Kidney glomerular epithelial cell (primary cell): ENCODE measurements at places on chromosomes 16 and 17.

DNA sequence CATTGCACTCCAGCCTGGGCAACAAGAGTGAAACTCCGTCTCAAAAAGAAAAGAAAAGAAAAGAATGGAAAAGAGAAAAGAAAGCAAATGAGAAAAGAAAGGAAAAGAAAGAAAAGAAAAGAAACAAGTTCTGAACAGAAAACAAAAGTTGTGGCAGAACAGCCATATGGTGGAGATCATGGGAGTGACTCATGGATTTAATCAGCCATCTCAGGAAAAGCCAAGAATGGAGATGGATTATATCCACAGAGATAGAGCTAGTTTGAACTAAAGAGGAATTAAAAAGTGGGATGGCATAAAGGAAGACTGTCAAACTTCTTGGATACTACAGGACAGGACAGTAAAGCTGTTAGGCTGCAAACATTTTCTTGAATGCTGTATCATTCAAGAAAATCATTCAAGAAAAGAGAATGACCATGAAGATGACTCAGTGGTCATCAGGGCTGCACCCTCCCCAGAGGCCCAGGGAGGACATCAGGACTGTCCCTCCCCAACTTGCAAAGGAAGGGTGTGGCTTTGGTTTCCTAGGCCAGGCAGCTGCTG is 120.6 kb downstream of the USP22 start:
- DNase-seq: peak; percentile 47

DNA sequence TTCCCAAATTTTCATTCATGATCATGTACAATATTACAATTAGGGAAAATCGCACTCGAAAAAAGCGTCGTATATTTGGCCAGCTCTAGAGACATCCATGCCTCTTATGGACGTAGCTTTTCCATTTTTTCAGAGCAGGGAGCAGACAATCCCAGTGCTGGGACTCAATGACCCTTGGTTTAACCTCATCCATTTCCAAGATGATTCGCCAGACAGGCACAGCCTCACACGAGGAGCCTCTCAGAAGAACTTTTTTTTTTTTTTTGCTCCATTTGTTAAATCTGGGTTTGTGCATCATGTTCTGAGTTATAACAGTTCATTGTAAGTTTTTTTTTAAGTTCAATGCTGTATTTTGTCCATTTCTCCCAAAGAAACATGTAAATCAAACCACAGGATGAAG is 92.1 kb downstream of the ZDHHC7 start:
- DNase-seq: no peak

- DNase-seq: no peak
These were observed 6.1 kb downstream of the DRC3 start for GRCh38 chr17:17978481-17979424.

- DNase-seq: no peak
These were observed 490.3 kb downstream of the MAF start for GRCh38 chr16:79110242-79110641.

DNA sequence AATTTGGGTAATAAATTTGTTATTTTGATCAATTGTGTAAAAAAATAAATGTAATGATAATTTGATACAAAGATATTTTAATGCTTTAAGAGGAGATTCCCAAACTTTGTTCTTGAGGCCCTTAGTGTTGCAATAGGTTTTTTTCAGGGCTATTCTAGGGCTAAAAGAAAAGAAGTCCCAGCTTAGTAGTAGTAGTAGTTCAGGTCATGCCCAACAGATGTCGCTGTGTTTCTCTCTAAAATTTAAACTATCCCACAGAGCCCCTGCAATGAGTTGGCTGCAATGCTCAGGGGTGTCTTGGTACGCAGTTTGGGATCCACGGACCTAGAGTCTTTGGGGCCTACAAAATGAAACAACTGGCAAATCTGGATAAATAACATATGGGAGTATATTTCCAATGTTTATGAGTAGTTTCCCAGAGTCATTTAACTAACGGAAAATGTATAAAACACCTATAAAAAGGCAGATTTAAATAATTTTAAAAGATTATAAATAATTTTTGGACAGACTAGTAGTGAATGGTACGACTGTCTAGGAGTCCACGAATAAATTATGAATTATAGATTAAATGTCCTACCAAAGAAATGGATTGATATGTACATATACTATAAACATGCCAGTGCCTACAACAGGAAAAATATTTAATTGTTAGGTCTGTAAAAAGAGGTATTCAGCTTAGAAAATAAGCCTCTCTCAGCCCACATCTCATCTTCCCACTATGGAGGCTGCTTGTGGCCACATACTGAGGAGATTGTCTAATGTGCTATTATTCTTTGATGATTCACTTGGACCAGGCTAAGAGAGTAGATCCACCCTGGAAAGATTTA is 228.5 kb upstream of the PMFBP1 start:
- DNase-seq: peak; percentile 68

DNA sequence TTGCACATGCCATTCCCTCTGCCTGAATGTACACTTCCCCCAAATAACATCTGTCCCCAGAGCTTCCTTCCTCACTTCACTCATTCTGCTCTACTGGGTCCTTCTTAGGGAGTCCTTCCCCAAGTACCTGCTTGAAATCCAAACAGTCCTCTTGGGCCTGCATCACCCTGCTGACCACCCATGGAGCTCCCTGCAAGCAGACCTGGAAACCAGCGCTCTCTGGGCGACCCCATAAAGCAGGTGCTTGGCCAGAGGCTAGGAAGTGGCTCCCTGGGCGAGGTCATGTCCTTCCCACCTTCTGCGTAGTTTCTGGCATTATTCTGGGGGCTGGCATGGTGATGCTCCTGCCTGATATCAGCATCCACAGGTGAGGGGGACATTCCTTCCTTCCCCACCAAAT is 12.2 kb upstream of the NTN1 start:
- no peak for DNase-seq

DNA sequence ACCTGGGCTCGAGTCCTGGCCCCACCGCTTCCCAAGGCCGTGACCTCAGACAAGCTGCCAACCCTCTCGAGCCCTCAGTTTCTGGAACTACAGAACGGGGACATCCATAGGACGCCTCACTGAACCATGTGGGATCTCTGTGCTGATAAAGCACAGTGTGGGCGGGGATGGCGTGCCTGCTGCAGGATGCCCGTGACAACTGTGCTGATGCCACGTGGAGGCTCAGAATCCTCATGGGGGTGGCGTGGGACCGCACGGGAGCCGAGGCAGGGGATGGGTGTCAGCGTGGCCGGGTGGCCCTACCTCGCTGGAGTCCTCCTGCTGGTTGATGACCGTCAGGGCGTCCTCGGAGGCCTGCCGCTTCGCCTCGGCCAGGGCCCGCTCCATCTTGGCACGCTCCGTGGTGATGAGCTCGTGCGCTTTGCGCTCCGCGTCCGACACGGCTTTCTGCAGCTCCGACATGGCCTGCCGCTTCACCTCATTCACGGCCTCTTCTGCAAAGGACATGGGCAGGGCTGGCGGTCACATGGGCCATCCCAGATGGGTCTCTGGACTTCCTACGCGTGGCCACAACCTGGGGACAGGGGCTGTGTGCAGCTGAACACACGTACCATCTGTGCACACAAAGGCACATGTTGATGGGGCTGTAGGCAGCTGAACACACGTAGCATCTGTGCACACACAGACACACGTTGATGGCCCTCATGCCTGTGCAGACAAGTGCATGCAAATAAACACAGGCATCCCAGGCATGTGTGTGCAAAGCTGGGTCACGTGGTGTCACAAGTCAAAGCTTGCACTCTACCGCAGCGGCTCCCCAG is 12.7 kb upstream of the PABPN1L start:
- DNase-seq: no peak

- no peak for DNase-seq
These were observed 1.2 kb downstream of the USP7 start for GRCh38 chr16:8962393-8963009.

GRCh38 chr16:50498431-50499155 is 49.6 kb upstream of the NKD1 start:
- DNase-seq: no peak

GRCh38 chr17:75839942-75840798 is 4.0 kb downstream of the UNC13D start:
- DNase-seq: no peak

GRCh38 chr16:66116163-66117002 is 250.1 kb upstream of the CDH5 start:
- DNase-seq: no peak

GRCh38 chr17:65556910-65557348 is 4.5 kb downstream of the AXIN2 start:
- no peak for DNase-seq

GRCh38 chr17:28854457-28855335 is at the start of gene ERAL1:
TSS of gene ERAL1 (plus strand) at chr17:28855016. CDS start at chr17:28855035, 19 bp downstream.
- DNase-seq: peak; percentile 86

GRCh38 chr17:41563607-41564170 is 8.2 kb downstream of the KRT9 start:
- DNase-seq: no peak

- no peak for DNase-seq
These were observed 22.2 kb downstream of the LASP1 start for GRCh38 chr17:38892083-38892482.

GRCh38 chr17:44352828-44353671 is 7.9 kb downstream of the GRN start:
- no peak for DNase-seq

DNA sequence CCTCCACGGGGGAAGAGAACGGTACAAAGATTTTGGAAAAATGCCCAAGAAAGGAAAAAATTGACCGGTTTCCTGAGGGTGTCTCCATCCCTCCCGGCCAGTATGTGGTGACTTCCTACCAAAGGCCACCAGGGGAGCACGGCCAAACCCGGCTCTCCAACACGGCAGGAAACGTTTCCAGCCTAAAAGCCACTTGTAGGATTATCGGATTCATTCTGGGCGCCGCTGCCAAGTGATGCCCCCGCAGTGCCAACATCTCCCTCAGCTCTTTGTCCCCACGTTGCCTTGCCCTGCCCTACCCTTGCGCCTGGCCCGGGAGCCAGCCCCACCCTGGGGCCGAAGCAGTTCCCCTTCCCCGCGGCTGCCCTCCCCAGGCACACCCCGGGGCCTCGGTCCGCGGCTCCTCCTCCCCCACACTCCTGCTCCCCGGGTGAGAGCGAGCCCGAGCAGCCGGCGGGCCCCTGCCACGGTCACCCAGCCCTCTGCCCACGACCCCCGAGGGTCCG is 688 bp downstream of the CRK start:
- DNase-seq: peak; percentile 29

DNA sequence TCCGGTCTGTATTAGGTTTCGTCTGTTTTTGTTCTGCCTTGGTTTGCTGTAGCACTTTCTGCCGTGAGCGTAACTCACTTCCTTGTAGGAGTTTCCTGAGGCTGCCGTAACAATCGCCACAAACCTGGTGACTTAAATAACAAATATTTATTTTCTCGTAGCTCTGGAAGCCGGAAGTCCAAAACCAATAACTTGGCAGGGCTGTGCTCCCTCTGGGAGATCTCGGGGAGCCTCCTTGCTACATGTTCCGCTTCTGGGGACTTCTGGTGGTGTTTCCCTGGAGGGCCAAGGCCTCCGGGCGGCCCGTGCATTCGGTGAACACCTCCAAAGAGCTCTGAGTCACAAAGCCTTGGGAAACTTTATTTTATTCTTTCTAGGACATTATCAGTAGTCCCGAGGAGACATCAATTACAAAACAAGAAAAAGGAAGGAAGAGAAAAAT is 6.8 kb upstream of the WDR45B start:
- no peak for DNase-seq

DNA sequence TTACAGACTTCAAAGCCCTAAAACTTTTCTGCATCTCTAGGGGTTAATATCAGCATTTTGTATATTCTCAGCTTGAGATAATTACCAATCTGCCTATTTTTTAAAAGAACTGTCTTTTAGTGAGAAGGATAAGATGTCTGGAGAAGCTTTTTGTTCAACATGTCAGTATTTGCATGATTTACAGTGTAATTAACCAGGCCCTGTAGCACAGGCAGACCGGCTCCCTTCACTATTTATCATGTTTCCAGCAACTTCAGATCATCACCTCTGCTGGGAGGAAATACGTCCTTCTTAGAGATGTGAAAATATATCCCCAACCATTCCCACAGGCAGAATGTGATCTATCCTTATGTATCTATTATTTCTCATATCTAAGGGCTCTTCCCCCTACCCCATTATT is 8.6 kb upstream of the DDX52 start:
- DNase-seq: no peak

DNA sequence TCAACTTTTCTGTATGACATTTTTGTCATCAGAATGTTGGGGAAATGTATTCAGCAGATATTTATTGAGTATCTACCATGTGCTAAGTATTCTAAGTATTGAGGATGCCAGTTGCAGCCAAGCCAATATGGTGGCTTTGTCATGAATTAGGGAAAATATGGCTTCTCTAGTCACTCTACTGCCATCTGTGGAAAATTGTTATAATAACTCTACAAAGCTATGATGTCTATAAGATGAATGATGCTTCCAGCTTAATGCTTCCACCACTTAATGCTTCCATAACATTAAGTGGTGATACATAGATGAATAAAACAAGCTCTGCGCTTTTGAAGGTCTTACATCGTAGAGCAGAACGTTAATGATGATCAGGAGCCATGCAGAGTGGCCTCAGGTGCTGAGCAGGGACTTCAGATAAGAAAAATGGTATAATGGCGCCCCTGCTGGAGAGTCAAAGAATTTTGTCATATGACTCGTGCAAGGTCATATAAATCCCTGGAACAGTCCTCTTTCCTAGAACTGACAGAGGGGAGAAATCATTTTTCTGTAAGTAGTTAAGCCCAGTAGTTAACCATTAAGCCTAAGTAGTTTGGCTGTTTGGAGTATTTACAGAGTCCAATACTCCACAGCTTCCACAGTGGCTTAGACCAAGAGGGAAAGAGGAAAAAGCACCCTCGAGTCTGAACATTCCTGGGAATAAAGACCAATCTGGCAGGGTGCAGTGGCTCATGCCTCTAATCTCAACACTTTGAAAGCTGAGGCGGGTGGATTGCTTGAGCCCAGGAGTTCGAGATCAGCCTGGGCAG is 2.7 kb upstream of the TMIGD1 start:
- DNase-seq: peak; percentile 59

- DNase-seq: no peak
These were observed 27.5 kb downstream of the KCNJ16 start for GRCh38 chr17:70102531-70102930.

- DNase-seq: no peak
These were observed 151.3 kb downstream of the RPTOR start for GRCh38 chr17:80695979-80696378.

GRCh38 chr16:11312718-11313492 is 31.8 kb upstream of the PRM1 start:
- peak; percentile 48 for DNase-seq

DNA sequence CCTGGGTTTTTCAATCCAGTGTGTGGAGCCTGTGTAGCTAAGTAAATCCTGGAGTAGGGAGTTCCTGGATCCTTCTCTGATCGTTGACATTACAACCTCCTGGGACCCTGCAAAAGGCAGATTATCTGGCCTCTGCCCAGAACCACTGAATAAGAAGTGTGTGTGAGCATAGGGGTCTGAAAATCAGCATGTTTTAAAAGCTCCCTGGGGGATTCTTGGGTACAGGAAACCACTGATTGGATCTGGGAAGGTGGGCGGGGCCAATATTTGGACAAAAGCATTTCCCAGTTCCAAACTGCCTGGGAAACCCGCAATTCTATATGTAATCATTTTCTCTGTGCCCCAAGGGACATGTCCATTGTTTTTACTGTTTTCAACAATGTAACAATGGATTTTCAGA is 27.2 kb upstream of the BEAN1 start:
- no peak for DNase-seq
